ENCODE measurements at places on chromosomes 5 and 9.

DNA sequence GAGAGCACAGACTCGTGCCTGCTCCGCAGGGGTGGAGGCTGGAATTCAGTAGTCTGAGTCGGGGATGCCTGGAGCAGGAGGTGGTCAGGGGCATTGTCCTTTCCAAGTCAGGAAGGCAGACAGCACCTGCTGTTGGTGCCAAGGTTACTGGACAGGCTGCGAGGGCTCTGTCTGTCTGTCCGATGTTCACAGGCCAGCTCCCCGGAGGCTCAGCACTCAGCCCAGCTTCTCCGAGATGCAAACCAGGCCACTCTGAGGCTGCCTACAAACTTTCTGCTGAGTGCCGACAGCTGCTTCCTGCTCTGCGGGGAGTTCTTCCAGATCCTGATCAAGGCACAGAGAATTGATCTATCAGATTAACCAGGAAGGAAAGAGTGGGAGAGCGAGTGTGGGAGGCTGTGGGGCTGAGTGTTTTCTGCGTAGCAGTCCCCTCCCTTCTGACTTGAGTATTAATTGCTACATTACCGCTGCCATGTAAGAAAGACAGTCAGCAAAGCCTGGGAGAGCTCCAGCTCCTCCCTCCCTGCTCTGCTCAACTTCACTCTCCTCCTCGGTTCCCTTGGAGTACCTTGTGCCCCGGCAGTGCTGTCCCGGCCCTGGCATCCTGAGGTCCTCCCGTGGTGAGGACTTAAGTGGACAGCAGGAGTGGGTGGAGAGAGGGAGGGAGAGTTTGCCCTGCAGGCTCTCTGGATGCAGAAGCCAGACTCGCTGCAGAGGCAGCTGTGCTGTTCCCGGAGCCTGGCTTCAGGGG is 36.0 kb downstream of the KCNMB1 start:
- H3K27ac ChIP-seq: no peak overlapping the region
- H3K27me3 ChIP-seq: no peaks in the 10 kb centered on the region
- H3K36me3 ChIP-seq: no peaks in the 10 kb centered on the region
- peaks cover 9% of the 10 kb centered on the region for H3K4me1 ChIP-seq
- no peak for DNase-seq

- H3K4me1 ChIP-seq: peaks cover 76% of the 10 kb centered on the region
- H3K4me3 ChIP-seq: no peak overlapping the region
- DNase-seq: no peak
Observed at GRCh38 chr9:106872641-106873040, 9.7 kb downstream of the ZNF462 start.

GRCh38 chr9:5688109-5688508 is 59.2 kb downstream of the RIC1 start:
- H3K27ac ChIP-seq: no peak overlapping the region
- no peak overlapping the region for H3K4me3 ChIP-seq
- no peaks in the 10 kb centered on the region for H3K27me3 ChIP-seq

GRCh38 chr9:87827341-87827740 is 55.3 kb upstream of the SPATA31E1 start:
- no peaks in the 10 kb centered on the region for H3K36me3 ChIP-seq
- H3K27me3 ChIP-seq: peaks cover 7% of the 10 kb centered on the region
- H3K27ac ChIP-seq: no peak overlapping the region
- no peak overlapping the region for H3K4me3 ChIP-seq
- no peaks in the 10 kb centered on the region for H3K4me1 ChIP-seq

DNA sequence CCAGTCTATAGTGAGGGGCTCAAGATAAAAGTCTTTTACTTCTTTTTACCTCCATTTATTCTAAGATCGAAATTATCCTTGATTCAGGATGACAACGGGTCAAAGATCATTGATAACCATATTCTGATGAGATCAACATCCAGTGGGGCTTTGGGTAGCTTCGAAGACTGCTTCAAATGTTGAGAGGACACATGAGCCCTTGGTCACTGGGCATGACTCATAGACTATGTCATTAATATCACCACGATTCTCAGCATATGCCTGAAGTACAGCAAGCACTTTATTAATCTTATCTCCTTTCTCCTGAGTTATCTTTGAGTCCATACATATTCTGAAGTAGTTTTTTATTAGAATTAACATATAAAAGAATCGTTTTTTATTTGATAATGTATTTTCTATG is 117.1 kb upstream of the DAB2 start:
- H3K4me3 ChIP-seq: no peak overlapping the region
- DNase-seq: no peak
- peaks cover 13% of the 10 kb centered on the region for H3K4me1 ChIP-seq
- no peaks in the 10 kb centered on the region for H3K27me3 ChIP-seq

- no peaks in the 10 kb centered on the region for H3K4me1 ChIP-seq
- DNase-seq: no peak
- no peaks in the 10 kb centered on the region for H3K27me3 ChIP-seq
- no peak overlapping the region for H3K4me3 ChIP-seq
- no peak overlapping the region for H3K27ac ChIP-seq
Observed at GRCh38 chr5:107814183-107814827, 143.6 kb upstream of the EFNA5 start.

DNA sequence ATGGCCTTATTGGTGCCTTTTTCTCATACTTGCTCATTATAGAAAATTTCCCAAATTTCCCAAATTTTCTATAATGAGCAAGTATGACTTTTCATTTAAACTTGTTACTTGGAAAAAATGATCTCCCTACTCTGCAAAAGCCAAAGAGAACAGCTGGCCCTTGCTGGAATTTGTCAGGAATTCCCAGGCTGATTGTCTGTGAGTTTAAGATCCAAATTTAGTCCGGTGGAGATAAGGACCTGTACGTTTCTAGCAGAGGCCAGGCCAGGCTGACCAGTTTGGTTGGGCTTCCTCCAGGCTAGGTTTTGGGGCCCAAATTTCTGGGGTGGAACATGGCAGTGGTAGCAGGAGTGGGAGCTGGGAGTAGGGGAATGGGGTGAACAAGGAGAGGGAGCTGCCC is 51.9 kb downstream of the NEURL1B start:
- peak overlapping the region; percentile 41 for H3K27ac ChIP-seq
- no peak for DNase-seq
- peaks cover 31% of the 10 kb centered on the region for H3K4me1 ChIP-seq
- no peaks in the 10 kb centered on the region for H3K36me3 ChIP-seq

DNA sequence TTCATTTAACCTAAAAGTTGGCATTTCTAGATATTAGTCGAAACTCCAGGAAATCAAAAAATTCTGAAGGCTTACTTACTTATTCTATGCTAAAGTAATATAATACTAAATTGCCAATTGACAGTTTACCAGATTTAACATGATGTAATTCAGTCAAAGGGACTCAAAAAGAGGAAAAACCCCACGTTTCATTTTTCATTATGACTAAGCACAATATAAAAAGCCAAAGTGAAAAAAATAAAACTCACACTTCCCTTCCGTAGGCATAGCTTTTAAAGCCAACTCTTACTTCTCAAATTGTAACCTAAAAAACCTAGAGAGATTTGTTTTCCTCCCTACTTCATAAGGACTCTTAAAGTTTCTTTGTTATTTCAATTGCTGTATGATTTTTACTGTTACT is 146.6 kb downstream of the RAPGEF6 start:
- H3K36me3 ChIP-seq: no peaks in the 10 kb centered on the region
- no peaks in the 10 kb centered on the region for H3K4me1 ChIP-seq
- no peaks in the 10 kb centered on the region for H3K27me3 ChIP-seq
- H3K4me3 ChIP-seq: no peak overlapping the region
- H3K27ac ChIP-seq: no peak overlapping the region

DNA sequence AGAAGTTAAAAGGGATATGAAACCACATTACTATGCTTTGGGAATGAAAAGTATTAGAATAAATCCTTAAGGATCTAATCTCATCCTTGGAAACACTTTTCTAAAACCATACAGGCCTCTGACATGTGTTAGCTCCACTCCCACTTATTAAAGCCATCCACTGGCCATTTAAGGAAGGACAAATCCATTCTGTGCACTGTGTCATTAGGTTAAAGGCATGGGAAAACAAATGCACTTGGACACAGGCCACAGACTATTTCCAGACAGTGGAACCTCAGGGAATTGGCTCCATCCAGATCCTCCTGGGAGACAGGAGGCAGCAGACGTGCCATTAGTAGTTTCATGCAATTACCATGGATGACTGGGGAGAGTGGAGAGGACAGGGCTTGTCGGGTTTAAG is 454.9 kb downstream of the ENC1 start:
- H3K4me1 ChIP-seq: no peaks in the 10 kb centered on the region
- H3K4me3 ChIP-seq: no peak overlapping the region
- H3K36me3 ChIP-seq: no peaks in the 10 kb centered on the region
- no peak for DNase-seq
- H3K27ac ChIP-seq: no peak overlapping the region

DNA sequence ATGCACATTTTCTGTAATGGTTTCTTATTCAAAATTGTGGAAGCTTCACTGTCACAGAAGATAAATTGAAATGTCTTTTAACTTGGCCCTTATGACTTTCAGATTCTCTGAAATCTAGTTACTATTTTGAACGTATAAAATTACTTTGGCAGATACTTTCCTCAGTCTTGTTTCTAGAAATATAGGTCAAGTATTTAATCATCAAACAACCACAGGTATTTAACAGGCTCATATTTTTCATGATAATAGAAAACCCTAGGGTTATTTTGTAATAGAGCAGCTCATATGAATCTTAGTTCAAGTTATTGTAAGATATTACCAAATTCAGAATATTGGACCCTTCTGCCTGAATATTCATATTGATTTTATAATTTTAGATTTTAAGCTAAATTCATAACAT is 236.0 kb upstream of the CDH18 start:
- H3K36me3 ChIP-seq: no peaks in the 10 kb centered on the region
- H3K4me3 ChIP-seq: no peak overlapping the region
- H3K4me1 ChIP-seq: no peaks in the 10 kb centered on the region

All from adrenal gland (tissue), 19 donors.